ENCODE measurements at places on chromosomes 3 and 15.

- DNase-seq = no peak
Measured at GRCh38 chr3:153978006-153978405, 143.2 kb upstream of the ARHGEF26 start.

DNA sequence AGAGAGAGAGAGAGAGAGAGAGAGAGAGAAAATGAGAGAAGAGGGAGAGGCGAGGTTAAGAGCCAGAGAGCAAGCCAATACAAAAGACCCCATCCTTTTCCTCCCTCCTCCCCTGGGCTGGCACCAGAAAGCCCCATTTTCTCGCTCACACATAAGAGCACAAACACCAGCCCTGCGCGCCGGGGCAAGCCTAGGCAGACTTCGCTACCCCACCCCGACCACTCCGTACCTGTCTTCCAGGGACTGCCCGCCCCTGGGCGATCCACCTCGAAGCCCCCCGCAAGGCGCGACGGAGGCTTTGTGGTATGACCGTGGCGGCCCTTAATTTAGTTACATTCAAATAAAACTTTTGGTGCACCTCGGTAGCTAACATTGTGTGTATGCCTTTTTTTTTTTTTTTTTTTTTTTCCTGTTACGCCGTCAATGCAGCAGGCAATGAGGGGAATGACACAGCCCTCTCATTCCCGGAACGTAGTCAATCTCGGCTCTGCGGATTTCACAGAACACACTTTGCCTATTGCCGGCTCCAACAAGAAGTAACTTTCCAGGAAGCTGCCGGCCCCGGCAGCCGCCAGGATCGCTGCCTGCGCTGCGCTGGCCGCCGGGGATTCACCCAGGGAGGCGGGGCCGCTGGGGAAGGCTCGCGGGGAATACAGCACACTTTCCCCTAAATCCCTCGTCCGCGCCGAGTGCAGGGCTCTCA is 7.7 kb downstream of the BCL6 start:
- peak; percentile 39 for DNase-seq

DNA sequence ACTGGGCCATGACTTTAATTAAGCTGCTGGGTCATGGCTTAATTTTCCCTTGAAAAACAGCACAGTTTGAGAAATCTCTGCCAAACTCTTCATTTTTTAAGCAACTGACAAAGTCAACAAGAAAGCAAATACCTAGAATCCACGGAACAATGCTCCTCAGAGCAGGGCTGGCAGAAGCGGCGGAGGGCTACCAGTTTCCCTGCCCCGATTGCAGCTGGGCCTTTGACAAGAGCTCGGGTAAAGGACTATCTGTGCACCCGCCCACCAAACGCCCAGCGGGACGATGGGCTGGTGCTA is 1.2 kb downstream of the GOLIM4 start:
- no peak for DNase-seq

GRCh38 chr15:69647142-69647513 is 194.5 kb downstream of the RPLP1 start:
- DNase-seq = no peak

- no peak for DNase-seq
Measured at GRCh38 chr15:45535486-45536042, 13.0 kb upstream of the SLC30A4 start.

GRCh38 chr3:188229177-188229576 is 75.2 kb downstream of the LPP start:
- DNase-seq = no peak

- no peak for DNase-seq
Measured at GRCh38 chr3:2944628-2945027, 165.5 kb downstream of the IL5RA start.

GRCh38 chr3:62151591-62151990 is 221.8 kb downstream of the FEZF2 start:
- DNase-seq = no peak

GRCh38 chr3:42764115-42764514 is 8.9 kb downstream of the CCDC13 start:
- no peak for DNase-seq

- no peak for DNase-seq
Measured at GRCh38 chr3:119120480-119120879, 25.5 kb upstream of the TEX55 start.

DNA sequence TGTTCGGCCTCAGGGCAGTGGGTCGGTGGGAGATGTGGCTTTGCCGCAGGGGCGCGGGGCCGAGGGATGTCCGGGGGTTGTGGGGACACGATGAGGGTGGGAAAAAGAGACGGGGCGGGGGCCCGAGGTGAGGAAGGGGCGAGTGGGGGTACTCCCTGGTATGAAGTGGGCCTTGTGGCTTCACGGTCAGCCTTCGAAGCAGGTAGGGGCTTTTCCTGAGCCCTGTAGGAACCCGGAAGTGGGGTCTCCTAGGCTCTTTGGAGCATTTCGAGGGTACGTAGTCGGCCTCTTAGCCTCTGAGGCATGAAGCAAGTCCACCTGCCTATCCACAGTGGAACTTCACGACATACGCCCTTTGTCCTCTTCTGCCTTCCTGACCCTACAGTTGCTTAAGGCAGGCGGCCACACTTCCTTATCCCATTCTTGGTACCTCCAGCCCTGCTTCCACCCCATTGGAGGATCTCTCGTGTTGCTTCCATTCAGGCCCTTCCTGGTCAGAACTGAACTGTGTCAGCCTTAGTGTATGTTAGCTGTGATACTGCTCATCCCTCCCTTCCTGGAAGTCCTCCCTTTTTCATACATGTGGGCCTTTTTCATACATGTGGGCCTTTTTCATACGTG is 389 bp downstream of the ARPC4 start:
- no peak for DNase-seq

- no peak for DNase-seq
Measured at GRCh38 chr3:66302288-66302687, 81.5 kb downstream of the SLC25A26 start.

- DNase-seq = no peak
Measured at GRCh38 chr15:76903251-76903681, 1.9 kb downstream of the SCAPER start.

- DNase-seq = no peak
Measured at GRCh38 chr3:139732729-139733128, 55.0 kb upstream of the NMNAT3 start.

- DNase-seq = no peak
Measured at GRCh38 chr15:44596511-44597010, 59.6 kb downstream of the EIF3J start.

- DNase-seq = no peak
Measured at GRCh38 chr3:34065901-34066300, 267.5 kb downstream of the PDCD6IP start.

DNA sequence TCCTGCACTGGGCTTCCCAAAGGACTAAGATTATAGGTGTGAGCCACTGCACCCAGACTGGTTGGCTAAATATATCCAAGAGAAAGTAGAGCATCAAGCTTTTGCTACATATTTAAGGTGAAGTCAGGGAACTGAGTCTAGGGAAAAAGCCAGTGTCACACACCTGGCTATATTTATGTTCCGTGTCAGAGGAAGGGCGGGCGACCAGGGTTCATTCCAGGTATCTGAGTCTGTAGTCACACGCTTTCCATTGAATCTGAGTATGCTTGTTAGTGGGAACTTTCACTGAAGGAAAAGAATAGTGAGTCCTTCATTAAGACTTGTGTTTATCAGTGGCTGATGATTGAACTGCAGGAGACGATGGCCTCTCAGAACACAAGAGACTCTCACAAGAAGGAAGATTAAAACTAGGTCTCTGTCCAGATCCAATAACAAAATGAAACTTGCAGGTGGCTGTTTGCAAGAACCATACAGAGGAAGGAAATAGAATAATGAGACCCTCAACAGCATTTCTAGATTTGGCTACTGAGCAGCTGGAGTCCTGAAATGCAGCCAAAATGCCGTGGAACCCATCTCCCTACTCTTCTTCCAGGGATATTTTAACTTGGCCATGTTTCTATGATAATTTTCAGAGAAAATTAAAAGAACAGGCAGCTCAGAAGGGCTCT is 276.3 kb downstream of the THSD4 start:
- no peak for DNase-seq

GRCh38 chr3:141302364-141303141 is 65.8 kb upstream of the ZBTB38 start:
- no peak for DNase-seq

DNA sequence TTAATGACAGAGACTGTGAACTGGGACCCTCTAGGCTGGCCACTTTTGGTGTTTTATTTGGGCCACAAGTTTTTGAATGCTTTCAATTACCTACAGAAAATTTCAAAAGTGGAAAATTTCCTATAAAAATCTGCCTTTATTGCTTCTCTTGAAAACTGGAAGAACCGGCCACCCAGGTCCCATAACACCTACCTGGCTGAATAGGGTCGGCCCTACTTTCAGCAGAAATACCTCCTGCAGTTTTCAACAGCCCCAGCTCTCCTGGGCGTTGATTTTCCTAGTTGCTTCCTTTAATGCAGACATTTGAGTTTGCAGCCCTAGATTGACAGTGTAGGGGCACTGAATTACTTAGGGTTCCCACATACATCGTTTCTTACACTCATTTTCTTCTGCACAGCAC is 719 bp upstream of the SRPRB start:
- DNase-seq = no peak

GRCh38 chr3:4977001-4977852 is 2.0 kb upstream of the BHLHE40 start:
- DNase-seq = peak; percentile 37

- DNase-seq = no peak
Measured at GRCh38 chr3:105430455-105430854, 63.7 kb downstream of the ALCAM start.

- no peak for DNase-seq
Measured at GRCh38 chr15:68609629-68610028, 30.8 kb downstream of the CORO2B start.

DNA sequence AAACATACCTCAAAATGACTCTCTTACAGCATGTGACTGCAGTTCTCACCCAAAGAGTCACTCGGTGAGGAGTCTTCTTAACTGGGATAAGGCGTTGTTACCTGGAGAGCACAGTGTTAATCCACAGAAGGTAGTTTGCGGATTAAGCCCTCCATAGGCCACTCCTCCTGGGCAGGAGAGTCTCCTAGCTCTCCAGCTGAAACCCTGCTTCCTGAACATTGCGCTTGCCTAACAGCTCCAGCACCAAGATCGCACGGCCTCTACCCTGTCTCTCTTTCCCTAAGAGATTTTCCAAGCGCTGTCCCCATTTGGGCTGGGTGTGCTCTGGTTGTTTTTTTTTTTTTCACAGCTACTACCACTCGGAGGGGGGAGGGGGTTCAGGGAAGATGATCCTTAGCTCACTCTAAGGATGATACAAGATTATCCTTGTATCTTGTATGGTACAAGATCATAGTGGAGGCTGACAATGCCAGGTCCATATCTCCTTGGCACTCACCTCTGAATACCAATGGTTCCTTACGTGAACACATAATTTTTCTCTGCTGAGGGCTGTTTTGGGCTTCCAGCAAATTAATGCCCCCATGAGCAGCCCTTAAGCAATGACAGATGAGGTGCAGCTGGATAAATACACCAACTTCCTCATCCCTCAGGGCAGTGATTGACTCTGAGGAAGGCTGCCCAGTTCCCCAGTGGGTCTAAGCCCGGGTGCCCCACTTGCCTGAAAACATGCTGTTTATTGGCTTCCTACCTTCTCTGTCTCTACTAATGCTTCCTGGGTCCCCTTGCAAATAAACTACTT is 185.2 kb upstream of the TSC22D2 start:
- no peak for DNase-seq

DNA sequence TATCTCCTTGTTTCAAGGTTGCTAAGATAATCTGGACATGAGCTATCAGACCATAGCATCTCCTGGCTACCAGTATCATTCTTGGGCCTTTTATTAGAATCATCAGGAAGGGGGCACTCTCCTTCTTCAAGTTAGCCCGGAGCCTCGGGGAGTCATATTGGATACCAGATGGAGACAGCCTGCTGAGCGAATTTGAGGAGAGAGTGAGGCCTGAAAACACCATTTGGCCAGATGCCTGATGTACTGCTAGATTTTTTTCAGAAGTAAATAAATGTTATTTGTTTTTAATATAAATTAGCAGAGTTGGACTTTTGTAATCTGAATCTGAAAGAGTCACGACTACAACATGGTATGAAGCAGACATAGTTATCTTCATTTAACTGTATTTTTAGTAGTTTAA is 848.6 kb downstream of the IGSF11 start:
- no peak for DNase-seq

- no peak for DNase-seq
Measured at GRCh38 chr15:99387421-99388168, 136.3 kb downstream of the LRRC28 start.

GRCh38 chr3:152403632-152404066 is 134.9 kb downstream of the MBNL1 start:
- no peak for DNase-seq

GRCh38 chr15:33735637-33736247 is 232.6 kb upstream of the CHRM5 start:
- no peak for DNase-seq

- no peak for DNase-seq
Measured at GRCh38 chr3:49183873-49184272, 12.5 kb downstream of the KLHDC8B start.

- no peak for DNase-seq
Measured at GRCh38 chr15:96037584-96037983, 292.9 kb upstream of the NR2F2 start.

- DNase-seq = peak; percentile 4
Measured at GRCh38 chr15:88834211-88834812, 31.1 kb downstream of the ACAN start.

GRCh38 chr3:169403855-169404519 is 259.5 kb downstream of the MECOM start:
- DNase-seq = no peak

DNA sequence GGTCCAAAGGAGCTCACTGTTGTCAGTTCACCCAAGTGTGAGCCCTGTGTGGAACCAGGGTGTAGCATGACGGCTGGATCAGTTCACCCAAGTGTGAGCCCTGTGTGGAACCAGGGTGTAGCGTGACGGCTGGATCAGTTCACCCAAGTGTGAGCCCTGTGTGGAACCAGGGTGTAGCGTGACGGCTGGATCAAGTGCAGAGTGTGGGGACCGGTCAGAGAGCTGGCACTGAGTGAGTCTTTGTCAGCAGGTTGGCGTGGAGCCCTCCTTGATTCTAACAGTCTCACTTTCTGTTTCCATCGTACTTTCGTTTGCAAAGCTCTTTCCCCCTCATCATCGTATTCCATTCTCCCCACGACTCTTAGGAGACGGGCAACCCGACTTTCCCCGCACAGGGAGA is 57.9 kb upstream of the DLG1 start:
- no peak for DNase-seq
